ENCODE measurements at places on chromosomes 1 and 21.
A peak's percentile ranks its signal among the peaks of the same experiment; 100 is the strongest.

DNA sequence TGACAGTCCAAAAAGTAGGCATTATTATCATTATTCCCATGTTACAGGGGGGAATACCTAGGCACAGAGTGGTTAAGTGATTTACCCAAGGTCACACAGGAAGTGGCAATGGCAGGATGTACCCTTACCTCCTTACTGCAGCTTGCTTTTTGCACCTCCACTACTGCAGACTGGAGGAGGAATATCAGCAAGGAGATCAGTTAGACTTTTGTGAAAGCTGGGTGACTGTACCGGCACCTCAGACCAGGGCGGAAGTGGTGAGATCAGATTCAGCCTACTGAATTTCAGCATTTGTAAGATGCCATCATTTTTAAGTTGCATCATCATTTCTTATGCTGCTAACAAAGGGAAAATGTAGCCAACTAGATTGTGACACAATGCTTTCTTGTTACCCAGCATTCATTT lies 4.5 kb downstream of the ADARB1 start:
- peak; percentile 74 for DNase-seq

DNA sequence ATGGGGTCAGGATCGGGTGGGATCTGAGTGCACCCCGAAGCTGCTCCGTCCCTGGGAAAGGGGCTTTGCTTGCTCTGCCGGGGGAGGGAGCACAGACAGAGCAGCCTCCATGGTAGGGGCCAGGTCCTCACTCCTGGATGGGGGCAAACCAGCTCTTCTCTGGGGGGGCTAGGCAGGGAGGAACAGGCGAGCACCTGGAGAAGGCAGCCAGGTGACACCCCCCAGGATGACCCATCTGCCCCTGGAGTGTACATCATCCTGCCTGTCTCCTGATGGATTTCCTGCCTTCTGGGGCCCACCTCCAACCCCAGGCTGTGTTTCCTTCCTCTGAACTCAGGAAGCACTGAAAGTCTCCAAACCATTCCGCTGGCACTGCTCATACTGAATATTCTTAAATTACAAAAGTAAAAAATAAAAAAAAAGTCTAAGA lies 248.0 kb downstream of the RHOU start:
- DNase-seq = no peak

DNA sequence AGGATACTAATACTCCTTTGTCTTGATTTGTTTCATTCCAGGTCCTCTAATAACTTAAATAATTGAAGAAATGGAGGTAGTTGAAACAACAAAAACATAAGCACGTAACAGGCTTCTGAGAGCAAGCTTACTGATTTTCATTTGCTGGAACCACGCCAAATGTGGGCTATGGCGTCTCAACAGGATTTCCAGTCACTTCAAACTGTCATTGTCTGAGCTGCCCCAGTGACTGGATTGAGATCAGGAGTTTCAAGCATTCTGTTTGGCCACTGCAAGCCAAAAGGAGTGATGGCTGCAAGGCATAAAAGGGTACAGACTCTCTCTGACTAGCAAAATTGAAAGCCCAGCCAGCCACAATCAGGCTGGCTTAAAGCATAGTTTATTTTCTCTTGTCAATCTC lies 289.9 kb downstream of the DPYD start:
- no peak for DNase-seq

DNA sequence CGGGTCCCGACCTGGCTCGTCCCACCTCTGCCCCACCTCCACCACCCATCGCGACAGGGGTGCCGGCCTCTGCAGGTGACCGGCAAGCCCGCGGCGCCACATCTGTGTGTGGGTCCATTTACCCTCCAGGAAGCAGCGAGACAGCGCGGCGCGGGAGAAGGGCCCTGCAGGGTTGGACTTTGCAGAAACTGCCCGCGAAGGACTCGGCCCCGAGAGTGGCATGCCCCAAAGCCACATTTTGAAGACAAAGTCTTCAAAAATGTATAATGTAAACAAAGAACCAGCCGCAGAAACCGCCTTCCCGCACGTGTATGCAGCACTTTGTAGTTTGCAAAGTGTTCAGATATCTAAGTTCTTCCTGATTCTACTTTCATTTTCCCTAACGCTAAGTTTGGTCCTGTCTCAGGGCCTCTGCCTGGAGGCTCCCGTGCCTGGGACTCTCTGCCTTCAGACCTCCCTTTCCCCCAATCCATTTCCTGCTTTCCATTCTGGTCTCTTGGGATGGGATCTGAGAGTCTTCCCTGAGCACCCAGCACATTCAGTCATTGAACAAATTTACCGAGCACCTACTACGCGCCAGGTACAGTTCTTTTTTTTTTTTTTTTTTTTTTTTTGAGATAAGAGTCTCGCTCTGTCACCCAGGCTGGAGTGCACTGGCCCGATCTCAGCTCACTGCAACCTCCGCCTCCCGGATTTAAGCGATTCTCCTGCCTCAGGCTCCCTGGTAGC lies 524 bp upstream of the TMCO4 start:
- peak; percentile 14 for DNase-seq

DNA sequence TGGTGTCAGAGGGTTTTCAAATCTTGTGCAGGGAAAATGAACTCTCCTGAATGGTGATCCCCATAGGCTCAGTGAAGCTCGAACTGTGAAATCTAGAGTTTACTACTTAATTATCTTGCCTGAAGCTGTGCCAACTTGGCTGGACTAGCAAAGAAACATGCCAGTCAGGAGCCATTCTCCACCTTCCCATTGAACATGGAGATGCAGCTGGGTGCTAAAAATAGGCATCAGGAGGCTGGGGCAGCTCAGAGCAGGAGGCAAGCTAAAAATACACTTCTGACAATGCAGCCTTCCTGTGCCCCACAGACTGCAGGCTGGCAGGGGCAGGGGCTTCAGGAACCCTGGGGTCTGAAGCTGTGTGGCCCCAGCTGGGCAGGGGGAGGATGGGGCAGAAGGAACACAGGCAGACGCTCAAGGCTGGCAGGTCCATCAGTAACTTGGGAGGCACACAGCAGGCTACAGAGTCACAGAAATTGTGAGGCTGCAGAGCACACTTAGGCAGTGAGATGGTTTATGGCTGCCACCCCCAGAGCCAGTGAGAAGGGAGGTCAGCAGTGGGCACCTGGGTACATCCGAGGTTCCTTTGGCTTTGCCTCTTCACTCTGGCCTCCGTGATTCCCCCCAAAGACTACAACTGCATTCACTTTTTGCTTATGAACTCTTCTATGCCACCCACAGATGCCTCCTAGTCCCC lies 155.4 kb upstream of the KCND3 start:
- no peak for DNase-seq

DNA sequence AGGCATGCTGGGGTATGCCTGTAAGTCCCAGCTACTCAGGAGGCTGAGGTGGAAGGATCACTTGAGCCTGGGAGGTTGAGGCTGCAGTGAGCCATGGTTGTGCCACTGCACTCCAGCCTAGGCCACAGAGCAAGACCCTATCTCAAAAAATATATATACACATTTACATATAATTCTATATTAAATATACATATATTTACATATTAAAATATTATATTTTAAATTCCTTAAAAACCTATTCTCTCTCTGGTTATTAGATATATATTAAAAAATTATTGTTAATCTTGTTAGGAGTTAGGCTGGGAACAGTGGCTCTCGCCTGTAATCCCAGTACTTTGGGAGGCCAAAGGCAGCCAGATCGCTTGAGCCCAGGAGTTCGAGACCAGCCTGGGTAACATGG lies 22.7 kb downstream of the GLMN start:
- DNase-seq = no peak

GRCh38 chr1:12148160-12148957 lies 18.4 kb upstream of the TNFRSF1B start:
- DNase-seq = no peak

DNA sequence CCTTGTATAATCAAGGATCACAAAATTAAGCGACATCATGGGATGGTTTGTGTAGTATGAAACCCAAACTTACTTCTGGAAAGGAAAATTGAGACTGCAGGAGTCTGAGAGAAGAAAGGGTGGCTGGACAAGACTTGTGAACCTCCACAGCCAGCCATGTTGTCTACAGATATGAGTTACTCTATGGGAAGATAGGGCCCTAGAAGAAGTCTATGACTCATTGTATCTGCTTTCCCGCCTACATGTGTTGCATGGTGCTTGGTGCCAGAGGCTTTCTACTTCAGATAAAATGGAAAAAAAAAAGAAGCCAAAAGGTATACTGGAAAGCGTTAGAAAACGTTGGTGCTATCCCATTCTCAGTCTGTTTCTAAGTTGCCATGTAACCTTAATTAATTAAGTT lies 18.7 kb upstream of the OR6N2 start:
- DNase-seq = no peak

DNA sequence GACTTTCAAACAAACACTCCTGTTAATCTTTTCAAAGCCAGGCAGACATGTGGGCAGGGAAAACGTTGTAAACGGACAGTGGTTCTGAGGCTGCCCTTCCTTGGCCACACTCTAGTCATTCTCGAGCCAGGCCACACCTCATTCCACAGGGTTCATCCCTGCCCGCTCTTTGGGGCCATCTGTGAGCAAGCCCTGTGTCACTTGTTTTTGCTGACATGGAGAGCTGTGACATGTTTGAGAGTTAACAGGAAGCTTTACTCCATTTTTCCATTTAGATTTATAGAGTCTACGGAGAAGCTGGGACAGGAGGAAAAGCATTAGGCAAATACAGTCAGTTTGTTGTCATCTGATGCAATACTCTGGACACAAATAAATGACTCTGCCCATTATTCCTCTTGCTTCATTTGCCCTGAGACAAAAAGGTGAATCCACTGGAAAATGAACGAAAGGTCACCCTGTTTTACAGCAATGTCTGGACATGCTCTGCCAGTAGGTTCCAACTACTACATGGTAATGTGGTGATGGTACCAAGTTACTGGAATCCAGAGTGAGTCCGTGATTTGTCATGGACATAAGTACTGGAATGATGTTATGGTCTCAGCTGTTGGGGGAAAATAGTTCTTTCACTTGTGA lies 126.9 kb downstream of the CLIC6 start:
- no peak for DNase-seq

DNA sequence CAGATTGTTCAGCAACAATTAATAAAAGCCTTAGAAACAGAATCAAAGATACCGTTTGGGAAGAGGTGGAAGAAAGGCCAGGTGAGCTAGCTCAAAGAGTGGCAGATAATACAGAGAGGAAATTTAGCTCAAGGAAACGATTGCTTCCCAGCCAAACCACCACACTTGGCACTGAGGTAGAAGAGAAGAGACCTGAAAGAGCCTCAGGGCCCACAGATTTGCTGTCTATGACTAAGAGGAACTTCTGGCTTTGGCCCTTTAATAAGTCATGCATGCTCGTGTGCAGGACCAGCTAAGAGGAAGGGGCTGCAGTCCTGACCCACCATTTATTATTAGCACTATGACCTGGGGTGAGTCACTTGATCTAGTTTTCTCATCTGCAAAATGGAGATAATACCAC lies 72.8 kb upstream of the BCL10 start:
- DNase-seq = no peak

GRCh38 chr1:19113697-19114092 lies 96.4 kb downstream of the UBR4 start:
- DNase-seq = no peak
